ENCODE measurements at places on chromosomes 2 and 18.
A peak's percentile ranks its signal among the peaks of the same experiment; 100 is the strongest.

- DNase-seq: no peak
These were observed 116.2 kb downstream of the GATA6 start for GRCh38 chr18:22285361-22286140.

DNA sequence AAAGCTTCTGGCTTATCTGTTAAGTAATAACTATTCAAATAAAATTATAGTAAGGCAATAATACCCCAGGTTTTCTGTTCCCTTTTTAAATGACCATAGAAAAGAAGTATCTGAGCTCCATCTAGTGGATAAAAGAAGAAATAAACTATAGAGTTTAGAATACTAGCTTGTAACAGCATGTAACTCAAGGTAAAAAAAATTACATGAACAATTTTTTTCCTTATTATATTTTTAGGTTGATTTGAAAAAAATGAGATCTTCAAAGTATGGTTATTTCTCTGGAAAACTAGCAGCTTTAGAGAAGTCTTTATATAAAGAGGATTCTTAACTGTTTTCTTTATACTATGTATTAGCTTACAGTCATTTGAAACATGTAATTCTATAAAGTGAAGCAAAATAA, 58.1 kb downstream of the NCKAP1 start:
- DNase-seq: no peak

DNA sequence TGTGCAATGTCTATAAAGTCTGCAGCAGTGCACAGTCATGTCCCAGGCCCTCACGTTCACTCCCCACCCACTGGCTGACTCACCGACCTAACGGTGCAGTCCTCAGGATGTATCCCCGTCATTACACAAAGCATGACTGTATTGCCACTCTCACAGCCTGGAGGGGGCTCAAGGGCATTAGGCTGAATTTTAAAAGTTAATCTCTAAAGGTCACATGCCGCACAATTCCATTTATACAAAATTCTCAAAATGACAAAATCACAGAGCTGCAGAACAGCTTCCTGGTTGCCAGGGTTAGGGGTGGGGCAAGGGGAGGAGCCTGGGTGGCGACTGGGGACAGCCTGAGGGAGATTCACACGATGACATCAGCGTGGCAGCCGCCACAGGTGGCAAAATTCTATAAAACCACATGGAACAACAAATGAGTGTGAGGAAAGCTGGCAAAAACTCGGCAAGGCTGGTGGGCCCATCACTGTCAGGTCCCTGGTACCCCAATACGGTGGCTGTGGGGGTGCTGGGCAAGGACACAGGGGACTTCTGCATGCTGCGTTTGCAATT, 97.6 kb downstream of the NDUFA10 start:
- no peak for DNase-seq

- no peak for DNase-seq
These were observed 74.7 kb downstream of the SMAD7 start for GRCh38 chr18:48875942-48876511.

GRCh38 chr2:113245276-113245711, 33.4 kb downstream of the PAX8 start:
- DNase-seq: no peak

GRCh38 chr2:129103936-129104878, 785.5 kb upstream of the HS6ST1 start:
- DNase-seq: no peak

- no peak for DNase-seq
These were observed 132.9 kb upstream of the SH3BP4 start for GRCh38 chr2:234818937-234819336.

DNA sequence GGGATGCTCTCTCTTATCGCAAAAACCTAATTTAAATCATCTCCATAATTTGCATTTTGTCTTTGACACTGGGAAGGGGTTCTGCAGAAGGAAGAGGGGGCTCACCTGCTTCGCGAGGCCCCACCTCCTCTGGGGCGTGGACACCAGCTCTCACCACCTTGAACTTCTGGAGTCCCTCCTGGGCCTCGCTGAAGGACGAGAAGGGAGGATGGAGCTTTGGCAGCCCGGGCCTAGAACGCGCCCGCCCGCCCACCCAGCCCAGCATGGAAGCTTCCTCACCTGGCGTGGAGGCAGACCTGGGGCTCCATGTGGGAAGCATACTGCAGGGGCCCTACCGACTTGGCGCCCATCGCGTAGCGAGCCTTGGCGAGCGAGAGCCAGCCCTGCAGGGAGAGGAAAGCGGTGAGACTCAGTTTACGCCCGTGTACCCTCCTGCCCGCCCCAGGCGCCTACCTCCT, 1.1 kb upstream of the IMP4 start:
- no peak for DNase-seq

GRCh38 chr2:191374366-191374765, 129.2 kb downstream of the MYO1B start:
- DNase-seq: no peak

DNA sequence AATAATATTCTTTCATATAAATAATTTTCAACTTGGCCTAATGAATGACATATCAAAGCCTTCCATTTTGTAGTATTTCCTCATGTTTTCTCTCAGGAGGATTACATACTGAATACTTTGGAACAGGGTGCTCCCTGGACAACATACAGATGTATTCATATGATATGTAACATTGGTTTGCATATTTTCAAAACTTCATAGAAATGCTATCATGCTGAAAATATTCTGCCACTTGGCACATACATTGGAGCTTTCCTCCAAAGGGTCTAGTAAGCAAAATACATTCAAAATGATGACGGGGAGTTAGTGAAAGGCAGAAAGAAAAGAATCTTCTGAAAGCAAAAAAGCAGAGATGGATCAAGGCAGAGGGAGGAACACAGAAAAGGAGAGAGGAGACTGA, 38.1 kb upstream of the RTN4 start:
- DNase-seq: no peak

GRCh38 chr2:62641410-62641843, 64.1 kb upstream of the EHBP1 start:
- no peak for DNase-seq

- DNase-seq: no peak
These were observed 60.3 kb upstream of the PEX13 start for GRCh38 chr2:60957224-60957623.

- DNase-seq: no peak
These were observed 15.0 kb upstream of the ZNF407 start for GRCh38 chr18:74582642-74583041.

DNA sequence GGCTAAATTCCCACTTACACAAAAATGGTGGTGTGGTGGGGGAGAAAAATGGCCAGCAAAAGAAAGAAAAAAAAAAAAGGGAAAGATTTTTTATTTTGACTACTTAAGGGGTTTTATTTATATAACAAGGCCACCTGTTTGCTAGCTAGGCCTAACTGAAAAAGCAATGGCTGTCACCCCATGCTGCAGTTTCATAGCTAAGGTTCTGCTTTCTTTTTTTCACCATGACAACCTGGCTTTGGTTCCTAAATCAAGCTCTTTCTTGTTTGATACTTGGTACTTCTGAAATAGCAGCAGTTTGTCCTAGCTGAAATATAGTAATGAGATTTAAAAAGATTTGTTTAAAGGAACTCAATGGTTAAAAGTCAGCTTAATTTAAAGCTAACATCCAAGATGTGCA, 433.2 kb upstream of the MEX3C start:
- no peak for DNase-seq

DNA sequence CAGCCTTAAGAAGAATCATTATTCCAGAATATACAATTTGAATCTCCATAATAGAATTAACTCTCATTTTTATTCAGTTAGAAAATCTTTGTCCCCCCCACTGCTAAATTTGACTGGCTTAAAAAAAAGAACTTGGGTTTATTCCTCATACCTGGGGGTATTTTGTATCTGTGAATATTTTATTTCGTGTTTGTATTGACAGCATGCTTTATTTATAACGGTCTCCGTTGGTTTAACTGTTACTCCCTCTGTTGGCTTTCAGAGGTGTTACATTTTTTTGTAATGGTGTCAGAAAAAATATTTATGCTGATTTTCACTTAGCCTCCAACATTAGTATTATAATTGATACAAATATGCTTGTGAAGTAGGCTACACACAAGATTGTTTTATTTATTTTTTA, 109.1 kb downstream of the HAUS1 start:
- DNase-seq: no peak

DNA sequence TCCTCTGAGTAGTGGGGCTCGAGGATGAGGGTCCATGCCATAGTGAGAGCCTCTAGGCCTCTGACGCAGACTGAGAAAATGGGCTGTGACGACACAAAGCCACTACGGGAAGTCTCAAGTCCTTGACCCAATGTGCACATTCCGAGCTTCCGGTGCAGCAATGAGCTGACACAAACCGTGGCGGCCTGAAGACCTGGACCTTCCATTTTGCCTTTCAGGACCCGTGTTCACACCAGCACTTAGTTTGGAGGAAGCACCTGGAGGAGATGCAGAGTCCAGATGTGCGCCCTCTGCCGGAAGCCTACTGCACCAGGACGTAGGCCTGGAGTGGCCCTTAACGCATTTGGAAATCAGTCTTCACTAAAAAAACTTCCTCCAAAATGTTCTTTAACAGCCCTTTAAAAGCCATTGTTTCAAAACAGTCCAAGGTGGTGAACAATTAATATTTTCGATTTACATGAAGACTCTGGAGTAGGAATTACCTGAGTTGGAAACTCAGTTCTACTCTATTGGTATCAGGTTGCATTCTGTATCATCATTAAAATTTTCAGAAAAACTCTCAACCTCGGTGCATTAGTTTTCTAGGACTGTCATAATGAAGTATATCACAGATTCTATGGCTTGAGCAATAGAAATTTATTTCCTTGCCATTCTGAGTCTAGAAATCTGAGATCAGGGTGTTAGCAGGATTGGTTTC, 33.9 kb downstream of the BMP10 start:
- DNase-seq: peak; percentile 70

DNA sequence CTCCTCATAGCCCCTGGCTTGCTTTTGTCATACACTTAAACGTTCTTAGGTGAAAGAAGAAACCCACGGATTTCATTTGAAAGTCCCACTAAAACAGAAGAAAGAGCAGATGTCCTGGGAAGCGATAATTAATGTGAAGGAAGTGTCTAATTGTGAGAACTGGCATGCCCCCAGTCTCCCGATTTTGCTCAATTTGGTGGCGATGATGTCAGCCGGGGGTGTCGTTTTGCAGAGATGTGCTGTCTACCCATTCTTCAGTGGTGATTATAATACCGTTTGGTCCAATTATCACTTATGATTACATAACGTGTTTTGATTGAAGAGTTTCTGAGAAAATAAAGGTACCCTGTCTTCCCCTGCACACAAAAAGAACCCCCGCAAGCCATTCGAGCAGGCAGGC, 103.1 kb downstream of the RTN4 start:
- DNase-seq: no peak

DNA sequence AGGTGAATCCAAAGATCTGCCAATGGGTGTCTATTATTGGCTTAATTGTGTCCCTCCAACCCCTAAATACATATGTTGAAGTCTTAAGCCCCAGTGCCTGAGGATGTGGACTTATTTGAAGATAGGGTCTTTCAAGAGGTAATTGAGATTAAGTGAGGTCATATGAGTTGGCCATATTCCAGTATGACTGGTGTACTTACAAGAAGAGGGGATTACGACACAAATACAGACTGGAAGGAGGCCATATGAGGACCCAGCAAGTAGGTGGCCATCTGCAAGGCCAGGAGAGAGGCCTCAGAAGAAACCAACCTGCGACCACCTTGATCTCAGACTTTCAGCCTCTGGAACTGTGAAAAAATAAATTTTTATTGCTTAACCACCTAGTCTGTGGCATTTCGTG, 121.1 kb upstream of the FN1 start:
- DNase-seq: no peak

DNA sequence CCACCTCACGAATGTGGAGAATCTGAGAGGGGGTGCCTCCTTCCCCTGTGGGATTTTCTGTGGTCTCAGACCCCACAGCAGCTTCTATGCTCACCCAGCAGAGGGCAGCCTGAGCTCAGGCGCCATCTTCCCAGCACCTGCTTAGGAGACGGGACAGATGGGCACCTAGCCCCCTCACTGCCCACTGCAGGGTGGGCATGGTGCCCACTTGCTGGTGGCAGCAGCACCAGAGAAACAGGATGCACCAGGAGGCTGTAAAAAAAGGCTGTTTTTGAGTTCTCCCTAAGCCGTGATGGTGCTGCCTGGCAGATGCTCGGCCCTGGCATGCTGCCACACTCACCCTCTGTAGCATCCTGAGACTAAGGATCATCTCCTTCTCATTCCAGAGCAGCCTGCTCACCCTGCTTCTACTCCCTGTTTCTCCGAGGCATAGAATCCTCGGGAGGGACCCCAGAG, 19.1 kb upstream of the SLC20A1 start:
- DNase-seq: peak; percentile 52

- no peak for DNase-seq
These were observed 2091.1 kb upstream of the PIK3C3 start for GRCh38 chr18:39863916-39864315.
